HTR-8/SVneo (cell line): ENCODE measurements at places on chromosomes 16 and 17.

- DNase-seq = no peak
Measured at GRCh38 chr16:58960484-58960883, 226.4 kb upstream of the GOT2 start.

DNA sequence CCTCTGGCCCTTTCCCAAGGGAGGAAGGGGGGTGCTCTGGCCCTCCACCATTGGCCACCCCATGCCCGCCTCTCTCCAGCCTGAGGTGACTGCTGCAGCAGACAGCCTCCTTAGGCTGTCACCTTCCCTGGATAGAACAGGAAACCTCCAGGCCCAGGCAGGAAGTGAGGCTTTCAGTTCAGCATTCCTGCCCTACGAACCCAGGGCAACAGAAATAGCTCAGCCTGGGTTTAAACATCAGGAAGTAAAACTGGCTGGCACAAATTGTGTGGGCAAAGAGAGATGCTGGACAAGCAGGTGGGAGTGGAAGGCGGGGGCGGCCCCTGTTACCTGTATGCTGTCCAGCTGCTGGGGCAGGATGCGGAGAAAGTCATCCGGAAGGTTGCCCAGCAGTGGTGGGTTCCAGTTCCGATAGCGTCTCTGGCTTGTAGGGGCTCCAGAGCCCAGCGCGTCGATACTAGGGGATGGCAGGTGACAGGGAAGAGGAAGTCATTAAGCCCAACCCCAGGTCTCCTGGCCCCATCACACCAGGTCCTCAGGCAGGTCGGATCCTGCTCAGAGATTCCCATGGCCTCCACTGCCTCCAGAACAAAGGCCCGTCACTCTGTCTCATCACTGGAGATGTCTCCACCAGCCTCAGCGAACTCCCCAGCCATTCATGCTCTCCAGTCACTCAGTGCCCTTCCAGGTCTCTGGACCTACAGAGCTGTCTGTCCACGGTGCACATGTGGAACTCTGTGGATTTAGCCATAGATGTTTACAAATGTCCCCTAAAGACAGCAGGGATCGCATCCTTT, 23.6 kb upstream of the MRPS23 start:
- DNase-seq = no peak

- peak; percentile 45 for DNase-seq
Measured at GRCh38 chr16:27515874-27516353, 33.8 kb downstream of the GTF3C1 start.

- DNase-seq = no peak
Measured at GRCh38 chr16:49659356-49659755, 196.6 kb downstream of the ZNF423 start.

DNA sequence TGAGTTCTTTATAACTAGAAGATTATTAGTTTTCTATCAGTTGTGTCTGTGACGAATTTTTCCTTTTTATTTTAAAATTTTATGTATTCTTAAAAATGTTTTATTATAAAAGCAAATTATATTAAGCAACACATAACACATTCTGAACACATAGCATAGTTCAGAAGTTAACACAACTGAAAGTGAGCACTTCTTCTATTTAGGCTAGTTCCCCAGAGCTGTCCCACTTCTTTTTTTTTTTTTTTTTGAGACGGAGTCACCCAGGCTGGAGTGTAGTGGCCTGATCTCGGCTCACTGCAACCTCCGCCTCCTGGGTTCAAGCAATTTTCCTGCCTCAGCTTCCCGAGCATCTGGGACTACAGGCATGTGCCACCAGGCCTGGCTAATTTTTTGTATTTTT, 37.7 kb upstream of the ALDH3A2 start:
- DNase-seq = no peak

DNA sequence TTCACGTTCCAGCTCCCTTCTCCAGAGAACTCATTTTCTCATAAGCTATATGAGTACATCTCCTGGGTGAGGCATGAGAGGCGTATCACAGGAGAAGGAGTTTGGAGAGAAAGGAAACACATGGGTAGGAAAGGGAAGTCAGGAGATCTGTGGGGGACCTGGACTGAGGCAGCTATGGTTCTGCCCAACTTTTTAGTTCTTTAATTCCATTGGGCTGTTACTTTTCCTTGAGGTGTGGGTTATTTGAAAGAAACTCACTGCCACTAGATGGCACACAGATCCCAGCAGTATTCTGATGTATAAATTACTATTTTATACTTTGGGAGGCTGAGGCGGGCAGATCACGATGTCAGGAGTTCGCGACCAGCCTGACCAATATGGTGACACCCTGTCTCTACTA, 63.6 kb downstream of the NUP93 start:
- peak; percentile 19 for DNase-seq

DNA sequence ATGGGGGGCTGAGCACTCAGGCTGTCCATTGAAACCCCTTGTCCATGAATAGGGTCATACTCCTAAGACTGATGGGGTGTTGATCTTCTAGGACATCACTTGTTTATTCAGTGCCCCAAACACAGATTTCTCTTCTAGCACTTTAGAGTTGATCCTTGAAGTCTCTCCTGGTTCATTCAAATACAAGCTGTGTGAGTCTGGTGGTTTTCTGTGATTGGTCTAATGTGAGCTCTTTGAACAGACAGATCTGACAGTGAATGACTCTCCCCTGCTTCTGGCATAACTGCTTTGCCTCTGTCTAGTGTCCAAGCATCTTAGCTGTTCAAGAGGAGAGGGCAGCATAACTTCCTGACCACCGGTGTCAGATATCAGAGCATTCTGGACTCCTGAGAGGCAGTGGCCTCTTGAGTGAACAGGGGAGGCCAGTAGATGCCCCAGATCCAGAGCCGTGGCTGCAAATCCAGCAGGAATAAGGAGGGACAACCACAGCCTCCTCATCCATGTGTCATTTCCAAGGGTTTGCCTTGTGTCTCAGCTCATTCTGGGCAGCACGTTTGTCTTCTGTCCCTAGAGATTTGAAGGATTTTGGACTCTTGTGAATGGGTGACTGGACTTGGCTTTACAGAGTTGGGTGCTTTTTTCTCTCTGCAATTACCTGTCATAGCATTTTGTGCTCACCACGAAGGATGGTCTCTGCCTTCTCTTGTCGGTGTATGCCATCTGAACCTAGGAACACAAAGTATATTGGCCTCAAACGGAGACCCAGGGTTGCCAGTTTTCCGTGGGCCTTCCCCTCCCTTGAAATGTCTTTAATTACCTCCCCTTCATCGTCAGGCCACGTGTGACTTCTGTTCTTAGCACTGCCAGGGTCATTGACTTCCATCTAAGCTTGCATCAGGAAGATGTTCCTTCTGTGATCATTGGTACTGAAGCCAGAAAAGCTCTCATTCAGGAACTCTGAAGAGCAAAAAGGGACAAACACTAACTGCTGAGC, 13.9 kb upstream of the CLEC18C start:
- peak; percentile 59 for DNase-seq
